ENCODE measurements at places on chromosomes 2 and 18.

GRCh38 chr2:176166272-176166671, 9.2 kb downstream of the HOXD3 start:
- DNase-seq, result no peak

GRCh38 chr2:150570712-150571111, 83.2 kb upstream of the RND3 start:
- DNase-seq, result no peak

GRCh38 chr2:2026252-2026831, 282.0 kb upstream of the PXDN start:
- DNase-seq, result no peak

- no peak for DNase-seq
Measured at GRCh38 chr2:176613323-176613987, 344.2 kb downstream of the MTX2 start.

DNA sequence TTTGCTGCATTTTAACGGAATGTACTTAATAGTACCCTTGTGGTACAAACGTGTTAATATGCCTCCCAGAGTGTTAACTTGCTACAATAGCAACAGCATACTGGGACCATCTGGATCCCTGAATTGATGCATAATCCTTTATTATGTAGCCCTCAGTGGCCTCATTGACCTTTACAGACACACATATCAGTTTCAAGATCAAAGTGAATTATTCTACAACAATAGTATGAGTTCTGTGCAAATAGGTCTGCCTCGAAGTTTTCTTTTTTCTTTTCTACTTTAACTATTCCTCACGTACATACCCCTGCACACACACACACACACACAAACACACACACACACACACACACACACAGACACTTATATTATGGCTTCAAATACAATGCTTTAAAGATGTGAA, 1622.1 kb downstream of the LRP1B start:
- no peak for DNase-seq

- DNase-seq, result no peak
Measured at GRCh38 chr2:117232305-117232704, 582.2 kb upstream of the DDX18 start.

- DNase-seq, result no peak
Measured at GRCh38 chr2:10740226-10740625, 18.8 kb downstream of the ATP6V1C2 start.

GRCh38 chr18:26579941-26580618, 31.7 kb upstream of the KCTD1 start:
- no peak for DNase-seq

DNA sequence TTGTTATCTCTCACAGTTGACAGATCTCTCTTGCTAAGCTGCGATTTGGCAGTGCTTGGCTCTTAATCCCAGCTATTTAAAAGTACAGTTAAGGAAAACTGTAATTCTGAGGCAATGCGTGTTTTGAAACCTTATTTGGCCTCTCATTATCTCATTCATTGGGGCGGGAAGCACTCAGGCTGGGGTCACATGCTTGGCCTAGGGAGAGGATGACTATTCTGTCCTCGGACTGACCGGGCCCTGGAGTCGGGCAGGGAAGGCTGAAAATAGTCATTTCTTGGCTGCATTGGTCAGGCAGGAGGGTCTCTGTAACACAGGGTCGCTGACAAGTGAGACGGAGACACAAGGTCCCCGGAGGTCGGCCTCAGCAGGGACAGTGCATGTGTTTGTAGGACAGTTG, 20.2 kb upstream of the EMILIN2 start:
- DNase-seq, result no peak

DNA sequence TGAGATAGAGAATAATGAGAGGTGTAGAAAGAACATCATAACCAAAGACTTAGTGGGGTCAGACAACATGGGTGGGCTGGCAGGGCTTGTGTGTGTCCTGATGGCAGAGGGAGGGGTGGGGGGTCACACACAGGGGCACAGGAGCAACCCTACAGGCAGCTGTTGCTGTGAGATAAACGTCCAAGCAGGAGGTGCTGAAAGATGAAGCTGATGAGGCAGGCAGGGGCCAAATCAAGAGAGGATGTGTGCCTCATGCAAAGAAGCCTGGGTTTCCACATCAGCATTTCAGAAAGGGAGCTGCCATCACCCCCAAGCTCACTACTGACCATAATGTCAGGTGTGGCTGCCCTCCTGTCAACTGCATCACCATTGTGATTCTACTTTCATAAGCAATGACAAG, 16.0 kb upstream of the SKA1 start:
- DNase-seq, result no peak

DNA sequence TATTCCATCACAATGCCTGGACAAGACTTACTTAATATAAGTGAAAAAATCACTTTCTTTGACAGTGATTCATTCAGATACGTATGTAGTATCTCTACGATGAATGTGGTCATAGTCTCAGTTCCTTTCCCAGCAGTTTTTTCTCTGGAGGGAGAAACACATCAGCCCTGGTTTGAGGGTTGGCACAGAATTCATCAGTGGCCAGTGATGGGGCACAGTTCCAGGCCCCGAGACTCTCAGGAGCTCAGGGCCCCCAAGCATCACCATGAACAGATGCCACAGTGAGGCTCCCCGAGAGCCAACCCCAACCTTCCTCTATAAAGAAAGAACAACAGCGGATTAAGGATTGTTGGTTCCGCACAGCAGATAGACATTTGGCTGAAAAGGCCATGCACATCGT, 12.5 kb downstream of the PRKAG3 start:
- no peak for DNase-seq

DNA sequence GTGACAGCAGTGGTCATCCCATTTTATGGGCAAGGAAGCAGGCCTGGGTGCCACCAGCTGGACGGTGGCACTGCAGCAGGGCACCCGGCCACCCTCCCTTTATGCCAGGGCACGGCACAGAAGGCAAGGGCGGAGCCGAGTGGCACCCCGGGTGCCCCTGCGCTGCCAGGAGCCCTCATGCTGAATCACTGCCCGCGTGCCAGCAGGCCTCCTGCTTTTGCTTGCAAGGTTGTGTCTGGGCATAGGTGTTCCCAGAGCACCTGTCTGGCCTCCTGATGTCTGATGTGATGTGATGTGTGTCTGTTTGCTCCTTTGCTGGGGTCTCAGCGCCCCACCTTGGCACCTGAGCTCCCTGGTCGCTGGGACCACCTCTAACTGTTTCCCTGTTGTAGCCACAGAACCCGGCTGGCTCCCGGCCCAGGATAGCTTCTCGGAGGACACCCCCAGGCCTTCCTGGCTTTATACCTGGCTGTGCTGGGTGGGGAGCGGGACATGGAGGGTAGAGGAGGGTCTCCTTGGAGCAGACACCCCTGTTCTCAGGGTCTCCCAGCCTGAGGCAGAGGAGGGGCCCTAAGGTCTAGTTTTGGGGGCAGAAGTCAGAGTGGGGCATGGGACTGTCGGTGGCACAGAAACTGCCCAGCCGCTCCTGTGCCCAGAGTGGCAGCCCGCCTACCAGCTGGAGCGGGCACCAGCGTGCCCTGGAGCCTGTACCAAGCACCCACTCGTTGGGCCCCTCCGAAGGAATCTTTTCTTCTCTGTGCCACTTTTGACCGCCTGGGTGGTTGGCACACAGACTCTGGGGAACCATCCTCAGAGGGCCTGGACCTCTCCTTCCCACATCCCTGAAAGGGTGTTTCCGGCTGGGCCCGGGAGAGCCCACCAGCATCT, 3.6 kb downstream of the GPC1 start:
- DNase-seq, result no peak

DNA sequence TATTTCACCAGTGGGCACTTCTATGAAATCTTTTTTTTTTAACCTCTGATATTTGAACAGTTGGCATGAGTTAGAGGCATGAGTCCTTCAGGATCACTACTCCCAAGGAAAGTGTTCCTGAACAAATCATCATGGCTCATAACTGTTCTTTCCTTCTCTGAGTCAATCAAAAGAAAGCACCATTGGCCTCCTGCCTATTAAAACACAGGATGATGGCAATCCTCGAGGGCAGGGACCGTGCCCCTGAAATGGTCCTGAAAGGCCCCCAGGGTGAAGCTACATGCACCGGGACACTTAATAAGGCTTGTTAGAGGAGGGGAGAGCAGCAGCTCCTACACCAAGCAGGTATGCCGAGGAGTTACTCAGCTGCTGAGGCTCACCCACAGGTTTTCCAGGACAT, 43.5 kb downstream of the SLC14A2 start:
- DNase-seq, result no peak

DNA sequence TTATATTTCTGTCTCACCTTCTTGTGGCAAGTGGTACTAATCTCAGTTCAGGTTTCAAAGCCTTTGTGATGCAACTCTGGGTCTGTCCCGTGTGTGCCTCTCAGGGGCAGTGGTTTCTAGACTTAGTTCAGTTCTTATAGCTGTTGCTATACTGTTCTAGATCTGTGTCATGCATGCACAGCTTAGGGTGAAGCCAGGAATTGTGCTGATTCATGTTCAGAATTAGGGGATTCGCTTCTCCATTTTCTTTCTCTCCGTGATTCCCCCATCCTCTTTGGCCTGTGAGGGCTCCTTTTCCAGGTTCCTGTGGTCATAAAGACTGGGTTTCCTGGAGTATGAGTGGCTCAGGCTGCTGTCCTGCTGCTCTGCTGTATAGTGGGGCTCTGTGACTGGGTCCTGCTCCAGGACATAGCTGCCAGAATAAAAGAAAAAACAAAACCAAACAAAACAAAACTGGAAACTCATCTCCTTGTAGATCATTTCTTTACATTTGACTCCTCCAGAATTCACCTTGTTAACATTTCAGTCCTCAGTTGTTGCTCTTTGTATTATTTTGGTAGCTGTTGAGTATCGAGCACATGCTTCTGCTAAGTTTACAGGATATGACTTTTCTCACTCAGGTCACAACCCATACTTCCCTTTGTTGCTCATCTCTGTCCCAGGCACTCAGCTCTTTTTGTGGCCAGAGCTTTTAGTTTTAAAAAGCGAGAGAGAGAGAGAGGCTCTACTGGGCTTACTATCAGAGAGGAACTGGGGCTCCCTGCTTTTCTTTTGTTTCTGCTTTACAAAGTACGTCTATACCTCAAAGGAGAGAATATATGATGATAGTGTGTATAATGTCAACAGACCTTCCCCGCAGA, 34.2 kb downstream of the CERS6 start:
- peak; percentile 33 for DNase-seq

DNA sequence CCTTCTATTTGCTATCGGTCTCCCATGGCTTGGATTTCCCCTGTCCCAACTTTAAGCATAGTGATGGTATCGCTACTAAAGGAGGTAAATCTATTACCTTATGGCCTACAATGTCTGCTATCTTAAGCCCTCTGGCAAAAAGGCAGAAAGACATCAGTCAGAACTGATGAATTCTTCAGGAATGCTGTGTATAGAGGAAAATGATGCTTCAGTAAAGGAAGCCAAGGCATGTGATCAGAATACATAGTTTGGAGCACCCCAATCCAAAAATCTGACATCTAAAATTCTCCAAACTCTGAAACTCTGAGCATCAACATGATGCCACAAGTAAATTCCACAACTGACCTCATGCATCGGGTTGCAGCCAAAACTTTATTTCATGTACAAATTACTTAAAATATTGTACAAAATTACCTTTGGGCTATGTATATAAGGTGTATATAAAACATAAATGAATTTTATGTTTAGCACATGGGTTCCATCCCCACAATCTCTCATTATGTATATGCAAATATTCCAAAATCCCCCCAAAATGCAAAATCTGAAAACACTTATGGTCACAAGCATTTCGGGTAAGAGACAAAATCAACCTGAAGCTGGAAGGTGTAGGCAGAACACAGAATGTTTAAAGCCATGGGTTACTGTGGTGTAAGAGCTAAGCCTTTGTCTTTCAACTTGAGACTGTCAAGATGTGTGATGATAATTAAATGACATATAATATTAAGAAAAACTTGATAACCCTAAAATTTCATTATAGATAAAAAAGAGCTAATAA, 66.2 kb downstream of the CUL3 start:
- no peak for DNase-seq

DNA sequence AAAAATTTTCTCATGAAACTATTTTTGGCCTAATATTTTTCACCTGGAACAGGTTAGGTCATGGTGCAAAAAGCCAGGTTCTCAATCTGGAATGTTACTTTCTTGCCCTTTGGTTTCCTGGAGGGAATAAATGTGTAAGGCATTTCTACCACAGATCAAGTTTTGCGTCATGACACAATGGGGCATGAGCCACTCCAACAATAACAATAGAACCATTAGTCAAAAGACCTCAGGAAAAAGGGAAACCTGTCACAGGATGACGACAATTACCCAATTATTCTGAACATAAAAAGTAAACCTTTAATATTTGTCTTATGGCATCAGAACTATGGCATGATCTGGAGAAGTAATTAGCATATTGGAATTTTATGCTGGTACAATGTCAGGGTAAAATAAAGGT, 88.2 kb upstream of the HNRNPA3 start:
- no peak for DNase-seq

DNA sequence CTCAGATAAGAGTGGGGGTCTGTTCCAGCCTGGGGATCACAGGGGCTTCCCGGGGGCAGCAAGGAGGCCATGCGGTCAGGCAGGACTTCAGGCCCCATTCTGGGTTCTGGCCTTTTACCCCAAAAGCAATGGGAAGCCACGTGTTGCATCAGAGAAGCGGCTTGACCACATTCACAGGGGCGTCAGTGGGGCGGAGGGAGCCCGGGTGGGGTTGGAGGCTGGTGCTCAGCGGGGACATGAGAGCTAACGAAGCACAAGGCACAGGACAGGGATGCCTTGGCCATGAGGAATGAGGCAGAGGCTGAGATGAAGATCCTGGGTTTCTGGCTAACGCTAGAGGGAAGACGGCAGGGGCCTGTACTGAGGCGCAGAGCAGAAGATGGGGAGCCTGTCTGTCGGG, 6.1 kb downstream of the HJURP start:
- no peak for DNase-seq

- no peak for DNase-seq
Measured at GRCh38 chr2:189364607-189365006, 76.7 kb upstream of the WDR75 start.

DNA sequence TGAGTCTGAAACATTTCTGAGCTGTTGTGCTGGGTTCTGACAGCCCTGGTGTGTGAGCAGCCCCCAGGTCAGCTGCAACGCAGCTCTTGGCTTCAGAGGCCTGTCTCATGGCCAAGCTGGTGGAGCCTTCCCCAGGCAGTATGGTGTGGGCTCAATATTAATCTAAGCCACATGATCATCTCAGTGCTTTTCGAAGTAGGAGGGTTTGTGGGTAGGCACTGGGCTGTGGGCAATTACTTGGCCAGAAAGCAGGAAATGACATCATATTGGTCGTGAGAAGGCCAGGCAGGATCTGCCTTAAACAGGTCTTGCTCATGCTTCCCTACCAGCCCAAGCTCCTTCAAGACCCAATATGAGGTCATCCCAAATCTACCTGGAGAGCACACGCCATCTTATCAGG, 26.9 kb downstream of the LOXHD1 start:
- no peak for DNase-seq

Measured in stimulated activated CD4-positive, alpha-beta T cell treated with anti-CD3 and anti-CD28 coated beads, Interleukin-4, amount 100 ng/mL, for 1 hour (primary cell).